ENCODE measurements at places on chromosomes 5 and 9. TPM values are rescaled to one million over a fixed set of nuclear protein-coding genes. Genes with fewer than 3 reads are reported as not detected.

The CD74 gene
- 54.3 TPM for total RNA-seq

The IFNB1 gene
- not detected for total RNA-seq

The MEF2C gene
- 17.3 TPM for total RNA-seq

The ACOT12 gene
- not detected for total RNA-seq

The SH2D3C gene
- total RNA-seq, result 3.8 TPM

The GABBR2 gene
- total RNA-seq, result not detected

The BTNL3 gene
- total RNA-seq, result 47.6 TPM

The PRRC2B gene
- 75.2 TPM for total RNA-seq

DNA sequence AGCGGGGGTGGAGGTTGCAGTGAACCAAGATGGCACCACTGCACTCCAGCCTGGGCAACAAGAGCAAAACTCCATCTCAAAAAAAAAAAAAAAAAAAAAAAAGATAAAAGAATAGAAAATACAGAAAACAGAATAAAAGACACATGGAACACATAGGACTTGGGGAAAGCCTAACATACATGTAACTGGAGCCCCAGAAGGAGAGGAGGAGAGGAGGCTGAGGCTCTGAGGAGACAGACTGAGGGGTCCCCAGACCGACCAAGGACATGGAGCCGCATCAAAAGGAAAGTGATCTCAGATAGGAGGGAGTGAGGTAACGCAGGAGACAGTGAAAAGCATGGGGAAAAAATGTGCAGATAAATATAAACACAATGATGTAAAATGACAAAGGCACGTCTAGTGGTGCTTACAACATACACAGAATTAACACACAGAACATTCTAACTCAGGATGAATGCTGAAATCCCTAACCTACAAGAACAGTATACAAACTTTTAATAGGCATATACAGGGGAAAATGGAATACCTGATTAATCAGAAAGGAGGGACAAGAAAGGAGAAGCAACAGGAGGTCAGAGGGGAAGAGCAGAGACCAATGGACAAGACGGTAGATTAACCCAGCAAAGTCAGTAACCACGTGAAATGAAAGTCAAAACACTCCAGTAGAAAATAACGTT, 65.2 kb upstream of the UBAC1 start:
- DNase-seq, result no peak

DNA sequence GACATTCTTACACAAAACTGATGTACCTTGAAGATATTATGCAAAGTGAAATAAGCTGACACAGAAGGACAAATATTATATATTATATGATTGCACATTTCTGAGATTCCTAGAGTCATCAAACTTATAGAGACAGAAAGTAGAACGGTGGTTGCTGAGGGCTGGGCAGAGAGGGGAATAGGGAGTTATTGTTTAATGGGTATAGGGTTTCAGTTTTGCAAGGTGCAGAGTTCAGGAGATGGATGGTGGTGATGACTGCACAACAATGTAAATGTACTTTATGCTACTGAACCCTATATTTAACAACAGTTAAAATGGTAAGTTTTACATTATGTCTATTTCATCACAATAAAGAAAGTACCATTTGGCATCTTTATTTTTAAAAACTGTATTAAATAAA, 315.8 kb upstream of the POU5F2 start:
- DNase-seq, result no peak

- DNase-seq, result no peak
Measured at GRCh38 chr9:109743696-109744095, 36.3 kb upstream of the PALM2AKAP2 start.

DNA sequence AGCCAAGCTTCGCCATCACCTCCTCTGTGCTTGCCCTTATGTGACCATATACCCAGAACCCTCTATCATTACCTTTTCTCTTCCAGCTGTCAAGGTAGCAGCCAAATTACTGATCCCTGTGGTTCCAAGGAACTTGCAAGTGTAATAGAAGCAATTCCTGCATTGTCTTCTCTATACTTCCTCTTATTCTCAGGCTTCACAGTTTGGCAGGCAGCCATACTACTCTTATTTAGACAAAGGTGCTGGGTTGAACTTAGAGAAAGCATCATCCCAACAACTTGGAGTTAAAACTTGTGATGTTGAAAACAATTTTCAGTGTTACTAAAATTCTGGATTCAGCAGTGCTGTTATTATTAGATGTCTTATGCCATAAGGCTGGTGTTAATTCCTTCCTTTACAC, 93.2 kb downstream of the NLN start:
- DNase-seq, result peak; percentile 39

DNA sequence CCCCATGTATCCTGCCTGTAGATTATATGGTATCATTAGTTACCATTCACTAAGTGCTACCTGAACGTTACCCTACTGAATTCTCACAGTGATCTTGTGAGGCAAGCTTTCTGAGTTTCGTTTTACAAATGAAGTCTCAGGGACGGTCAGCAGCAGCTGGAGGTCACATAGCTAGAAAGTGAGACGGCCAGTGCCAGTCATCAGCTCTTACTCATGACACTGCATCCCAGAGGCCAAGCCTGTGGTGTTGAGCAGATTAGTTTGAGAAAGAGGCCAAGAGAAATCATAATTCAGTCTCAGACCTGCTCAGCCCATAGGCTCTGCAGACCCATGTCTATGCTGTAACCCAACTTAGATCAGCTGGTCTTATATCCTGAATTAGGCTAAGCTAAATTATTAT, 95.7 kb upstream of the EGFLAM start:
- no peak for DNase-seq

DNA sequence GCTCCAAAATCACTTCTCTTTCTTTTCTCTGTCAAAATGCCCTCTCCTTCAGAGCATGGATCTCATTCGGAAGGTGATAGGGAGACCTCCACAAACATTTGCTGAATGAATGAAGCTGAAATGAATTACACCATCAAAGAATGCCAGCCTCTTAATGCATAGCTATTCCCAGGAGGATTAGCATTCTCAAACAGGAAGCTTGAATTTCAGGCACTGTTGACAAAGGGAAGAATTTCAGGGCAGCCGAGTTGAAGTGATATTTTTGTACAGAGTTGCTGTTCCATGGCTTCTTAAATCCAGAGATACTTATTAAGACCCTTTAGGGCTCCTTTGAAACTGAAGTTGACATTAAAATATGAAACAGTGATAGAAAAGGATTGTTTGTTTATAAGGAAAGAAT, 18.8 kb downstream of the HBEGF start:
- no peak for DNase-seq

- no peak for DNase-seq
Measured at GRCh38 chr5:111703662-111704061, 53.3 kb downstream of the NREP start.

- DNase-seq, result no peak
Measured at GRCh38 chr9:70504834-70505233, 90.4 kb upstream of the KLF9 start.

DNA sequence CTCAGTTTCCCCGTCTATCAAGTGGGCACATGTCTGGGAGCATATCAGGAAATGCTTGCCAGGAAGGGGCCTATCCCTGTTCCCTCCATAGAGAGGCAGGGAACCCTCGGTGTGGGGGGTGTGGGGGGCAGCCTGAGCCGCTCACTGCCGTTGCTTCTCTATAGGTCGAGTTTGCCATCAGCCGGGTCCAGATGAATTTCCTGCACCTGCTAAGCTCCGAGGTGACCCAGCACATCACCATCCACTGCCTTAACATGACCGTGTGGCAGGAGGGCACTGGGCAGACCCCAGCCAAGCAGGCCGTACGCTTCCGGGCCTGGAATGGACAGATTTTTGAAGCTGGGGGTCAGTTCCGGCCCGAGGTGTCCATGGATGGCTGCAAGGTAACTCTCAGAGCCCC, 13.8 kb upstream of the ORM1 start:
- no peak for DNase-seq

DNA sequence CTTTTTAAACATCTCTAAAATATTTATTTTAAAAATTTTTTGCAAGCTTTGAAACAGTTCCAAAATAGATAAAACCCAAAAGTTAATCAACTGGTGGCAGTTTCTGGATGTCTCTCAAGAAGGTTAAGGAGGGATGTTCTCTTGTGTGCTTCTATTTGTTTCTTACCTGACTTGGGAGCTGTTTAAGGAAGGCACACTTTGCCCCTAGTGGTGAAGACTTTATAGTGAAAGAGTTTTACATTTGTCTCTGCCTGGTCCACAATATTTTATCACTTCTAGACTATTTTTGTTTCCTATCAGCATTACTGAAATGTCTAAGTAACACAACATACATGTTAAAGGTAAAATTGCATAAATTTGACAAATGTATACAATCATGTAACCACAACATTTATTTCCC, 552.8 kb downstream of the SEMA5A start:
- DNase-seq, result no peak

- no peak for DNase-seq
Measured at GRCh38 chr5:61614606-61615005, 282.5 kb downstream of the ZSWIM6 start.

DNA sequence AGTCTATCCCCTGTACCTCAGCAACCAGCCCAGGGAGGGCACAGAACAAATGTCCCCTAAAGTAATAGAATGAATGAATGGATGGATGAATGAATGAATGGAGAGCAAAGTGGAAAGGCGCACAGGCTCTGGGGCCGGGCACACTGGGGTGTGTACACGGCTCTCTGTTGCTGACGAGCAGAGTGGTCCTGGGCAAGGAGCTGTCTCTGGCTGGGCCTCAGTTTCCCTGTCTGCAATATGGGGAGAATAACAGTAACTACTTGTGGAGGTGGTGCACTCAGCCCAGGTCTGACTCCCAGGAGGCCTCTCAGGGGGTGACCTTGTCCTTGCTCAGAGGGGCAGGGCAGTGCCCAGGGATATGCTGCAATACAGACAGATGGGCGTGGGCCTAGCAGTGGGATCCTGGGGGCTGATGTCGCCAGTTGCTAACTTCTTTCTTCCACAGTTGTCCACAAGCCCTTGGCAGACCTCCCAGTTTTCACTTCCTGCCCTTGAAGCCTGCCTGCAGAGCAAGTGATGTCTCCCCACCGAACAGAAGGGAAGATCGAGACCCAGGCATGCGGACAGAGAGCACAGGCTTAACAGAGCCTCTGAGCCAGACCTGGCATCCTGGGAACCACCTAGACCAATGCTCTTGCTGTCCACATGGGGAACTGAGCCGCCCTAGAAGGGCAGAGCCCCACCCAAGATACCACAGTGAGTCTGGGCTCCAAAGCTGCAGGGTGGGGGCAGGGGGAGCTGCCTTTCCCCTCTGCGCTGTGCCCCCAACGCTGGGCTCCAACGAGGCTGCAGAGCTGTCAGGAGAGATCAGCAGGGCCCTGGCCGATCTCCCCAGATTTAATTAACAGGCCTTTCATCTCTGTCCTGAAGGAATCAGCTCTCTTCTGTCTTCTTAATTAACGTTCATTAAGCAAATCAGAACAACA, 13.6 kb upstream of the LAMC3 start:
- peak; percentile 19 for DNase-seq

DNA sequence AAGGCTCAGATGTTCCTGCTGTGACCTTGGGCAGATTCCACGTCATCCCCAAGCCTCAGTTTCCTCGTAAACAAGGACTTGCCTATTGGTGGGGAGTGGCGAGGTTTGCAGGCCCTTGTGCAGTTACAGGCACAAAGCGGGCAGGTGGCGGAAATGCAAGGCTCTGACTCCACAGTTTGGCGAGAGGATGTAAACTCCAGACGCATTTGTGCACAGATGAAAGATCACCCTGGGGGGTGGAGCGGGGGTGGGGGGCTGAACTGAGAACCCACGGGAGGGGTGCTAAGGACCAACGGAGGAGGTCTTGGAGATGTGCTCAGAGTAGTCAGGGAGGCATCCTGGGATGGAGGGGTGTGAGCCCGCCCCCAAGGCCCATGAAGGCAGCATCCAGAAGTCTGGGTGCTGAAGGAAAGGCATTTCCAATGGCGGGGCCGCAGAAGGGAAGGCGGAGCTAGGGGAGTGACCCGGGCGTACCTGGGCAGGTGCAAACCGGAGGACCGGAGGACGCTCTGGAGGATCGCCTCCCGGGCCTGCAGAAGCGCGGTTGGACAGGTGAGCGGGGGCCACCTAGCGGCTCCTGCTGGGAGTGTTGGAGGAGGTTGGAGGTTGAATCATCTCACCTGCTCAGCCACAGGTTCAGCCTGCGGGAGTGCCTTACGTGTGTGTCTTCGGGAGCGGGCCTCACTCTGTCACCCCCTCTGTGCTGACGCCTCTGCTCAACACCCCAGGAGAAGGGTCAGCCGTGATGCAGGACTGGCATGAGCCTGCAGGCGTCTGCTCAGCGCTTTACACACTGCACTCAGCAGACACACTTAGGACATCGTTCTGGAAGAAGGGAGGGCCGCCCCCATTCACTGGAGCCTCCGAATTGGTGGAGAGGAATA, 1.9 kb upstream of the FIBCD1 start:
- peak; percentile 93 for DNase-seq

GRCh38 chr9:126341426-126341825, 14.8 kb downstream of the MVB12B start:
- DNase-seq, result no peak

- DNase-seq, result no peak
Measured at GRCh38 chr9:126927419-126927818, 12.8 kb downstream of the RALGPS1 start.

DNA sequence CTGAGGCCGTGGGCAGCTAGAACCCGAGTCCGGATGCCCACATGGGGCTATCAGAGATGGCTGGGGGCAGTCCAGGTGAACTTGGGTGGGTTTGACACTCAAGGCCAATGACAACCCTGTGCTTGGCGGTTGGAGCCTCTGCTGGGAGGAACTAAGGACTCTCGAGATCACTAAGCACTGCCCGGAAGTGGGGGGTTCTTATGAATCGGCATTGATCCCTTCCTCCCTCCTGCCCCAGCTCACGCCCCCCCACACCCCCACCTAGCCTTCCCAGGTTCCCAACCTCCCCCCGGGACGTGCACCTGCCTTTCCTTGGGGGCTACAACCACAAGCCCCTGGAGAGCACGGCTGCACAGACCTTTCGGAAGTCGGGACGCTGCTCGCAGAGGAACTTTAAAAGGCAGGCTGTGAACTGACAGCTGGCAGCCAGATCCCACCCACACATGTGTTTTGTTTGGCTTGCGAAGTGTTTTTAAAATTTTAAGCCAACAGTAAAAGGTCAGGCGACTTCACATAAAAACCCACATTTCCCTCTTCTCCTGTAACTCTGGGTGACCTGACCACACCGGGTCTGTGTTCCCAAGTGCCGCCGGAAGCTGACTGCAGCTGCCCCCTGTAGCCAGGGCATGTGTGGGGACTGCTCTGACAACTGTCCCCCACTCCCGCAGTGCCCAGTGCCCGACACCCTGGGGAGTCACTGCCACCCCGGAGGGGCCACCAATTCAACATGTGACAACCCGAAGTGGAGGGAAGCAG, 5.1 kb upstream of the RALGDS start:
- DNase-seq, result peak; percentile 45

Measured in transverse colon (tissue), 4 donors.